ENCODE measurements at places on chromosomes 12 and 14.
A peak's percentile ranks its signal among the peaks of the same experiment; 100 is the strongest.

DNA sequence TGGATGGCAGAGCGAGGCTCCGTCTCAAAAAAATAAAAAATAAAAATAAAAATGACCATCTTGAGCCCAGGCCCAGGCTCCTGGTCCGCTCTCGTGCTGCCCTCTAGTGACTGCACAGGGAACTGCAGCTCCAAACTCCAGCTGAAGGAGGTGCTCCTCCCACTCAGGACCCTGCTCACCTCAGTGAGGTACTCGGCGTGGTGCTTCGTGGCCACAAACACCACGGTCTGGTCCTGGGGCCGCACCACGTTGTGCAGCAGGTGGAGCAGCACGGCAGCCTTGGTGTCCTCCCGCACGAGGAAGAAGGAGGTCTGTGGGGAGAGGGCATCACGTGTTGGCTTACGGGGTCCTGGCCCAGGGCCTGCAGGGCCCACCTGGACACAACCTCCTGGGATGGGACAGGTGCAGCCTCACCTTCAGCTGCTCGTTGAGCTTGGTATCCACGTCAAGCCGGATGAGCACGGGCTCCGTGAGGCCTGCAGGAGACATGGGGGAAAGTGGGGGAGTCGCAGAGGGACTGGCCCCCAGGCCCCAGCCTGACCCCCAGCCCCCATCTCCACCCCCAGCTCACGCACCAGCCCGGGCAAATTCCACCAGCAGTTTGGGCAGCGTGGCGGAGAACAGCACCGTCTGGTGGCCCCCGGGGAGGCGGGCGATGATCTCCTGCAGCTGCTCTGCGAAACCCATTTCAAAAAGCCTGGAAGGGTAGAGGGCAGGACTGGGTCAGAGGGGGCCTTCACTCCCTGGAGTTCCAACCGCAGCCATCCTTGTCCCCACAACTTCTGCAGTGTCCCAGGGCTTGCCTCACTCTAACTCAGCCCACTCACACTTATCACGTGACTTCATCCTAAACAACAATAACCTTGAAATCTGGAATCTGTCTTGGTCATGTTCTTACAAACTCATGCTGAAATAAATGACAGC, 10.6 kb downstream of the DDX54 start:
- DNase-seq, result no peak

- DNase-seq, result no peak
Observed at GRCh38 chr12:116171549-116171948, 105.9 kb downstream of the MED13L start.

DNA sequence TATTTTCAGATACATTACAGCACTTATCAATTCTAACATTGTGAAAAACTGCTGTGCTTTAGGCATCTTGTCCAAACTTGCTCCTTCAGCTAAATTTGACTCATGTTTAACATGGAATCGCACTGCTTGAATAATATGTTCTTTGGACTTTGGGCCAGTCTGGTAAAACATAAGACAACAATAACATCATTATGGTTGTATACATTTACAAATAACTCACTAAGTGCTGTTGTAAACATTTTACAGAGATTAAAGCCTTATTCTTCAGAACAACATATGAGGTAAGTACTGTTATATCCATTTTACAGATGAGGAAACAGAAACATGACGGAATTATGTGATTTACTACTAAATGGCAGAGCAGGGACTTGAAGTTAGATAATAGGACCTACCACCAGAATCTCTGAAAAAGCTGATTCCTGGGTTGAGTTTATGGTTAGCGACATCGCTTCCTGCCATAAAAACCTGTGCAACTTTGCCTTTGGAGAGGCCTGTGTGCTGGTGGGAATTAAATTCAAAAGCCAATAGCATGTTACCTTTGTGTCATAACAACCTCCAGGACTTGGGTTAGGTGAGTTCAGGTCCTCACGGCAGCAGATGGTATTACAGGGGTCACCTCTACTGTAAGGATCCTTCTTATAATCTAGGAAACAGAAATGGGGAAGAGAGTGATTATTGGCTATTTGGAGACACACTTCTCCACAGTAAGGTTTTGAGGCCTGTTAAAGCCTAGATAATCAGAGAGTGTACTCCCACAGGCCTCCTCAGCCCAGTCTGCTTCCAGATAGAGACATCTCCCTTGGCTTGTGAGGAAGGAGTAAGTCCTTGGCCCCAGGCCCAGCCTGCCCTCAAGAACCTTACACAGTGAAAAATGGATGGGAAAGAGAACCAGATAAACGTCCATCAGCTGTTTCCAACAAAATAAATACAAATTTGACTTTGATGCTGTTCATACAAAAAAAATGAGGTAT, 61.8 kb downstream of the PLBD1 start:
- DNase-seq, result no peak

- DNase-seq, result no peak
Observed at GRCh38 chr12:98262902-98263301, 252.5 kb upstream of the TMPO start.

GRCh38 chr14:96416292-96416691, 24.4 kb downstream of the AK7 start:
- DNase-seq, result no peak

GRCh38 chr12:28578361-28578760, 388.1 kb downstream of the CCDC91 start:
- no peak for DNase-seq

DNA sequence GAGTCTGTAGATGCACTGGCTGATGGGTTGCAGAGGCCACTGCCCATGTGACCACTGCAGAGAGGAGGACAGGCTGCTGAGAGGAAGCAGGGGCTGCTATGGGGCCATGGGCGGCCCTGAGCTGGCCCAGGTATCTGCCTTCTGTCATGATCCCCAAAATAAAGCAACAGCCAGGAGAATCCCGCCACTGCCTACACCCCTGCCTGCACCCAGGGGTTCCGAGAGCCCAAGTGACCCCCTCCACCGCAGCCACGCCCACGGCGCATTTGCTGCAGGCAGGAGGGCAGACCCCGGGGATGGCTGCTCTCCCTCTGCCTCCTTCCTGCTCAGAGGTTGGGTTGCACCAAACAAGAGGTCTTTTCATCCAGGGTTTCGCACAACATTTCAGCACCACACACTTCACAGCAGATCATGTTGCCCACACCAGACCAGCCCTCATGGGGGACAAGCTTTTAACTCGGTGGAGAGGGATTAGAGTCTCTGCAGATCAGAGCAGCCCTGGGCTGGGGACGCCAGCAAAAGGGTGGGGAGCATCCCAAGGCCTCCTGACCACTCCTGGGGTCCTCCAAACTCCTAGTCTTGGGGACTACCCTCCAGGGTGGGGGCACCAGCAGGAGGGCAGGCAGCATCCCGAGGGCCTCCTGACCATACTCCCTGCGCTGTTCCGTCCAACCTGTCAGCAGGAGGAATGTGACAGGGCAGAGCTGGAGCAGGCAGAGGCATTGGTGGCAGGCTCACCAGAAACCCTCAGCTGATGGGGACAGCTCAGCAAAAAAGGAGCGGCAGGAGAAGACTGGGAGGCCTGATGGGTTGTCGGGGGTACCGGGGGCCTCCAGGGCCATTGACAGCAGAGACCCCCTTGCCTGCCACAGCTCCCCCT, 14.1 kb downstream of the CCDC85C start:
- no peak for DNase-seq

GRCh38 chr12:80419644-80420043, 24.4 kb upstream of the PTPRQ start:
- no peak for DNase-seq

- no peak for DNase-seq
Observed at GRCh38 chr12:117732761-117733548, 235.8 kb downstream of the KSR2 start.

DNA sequence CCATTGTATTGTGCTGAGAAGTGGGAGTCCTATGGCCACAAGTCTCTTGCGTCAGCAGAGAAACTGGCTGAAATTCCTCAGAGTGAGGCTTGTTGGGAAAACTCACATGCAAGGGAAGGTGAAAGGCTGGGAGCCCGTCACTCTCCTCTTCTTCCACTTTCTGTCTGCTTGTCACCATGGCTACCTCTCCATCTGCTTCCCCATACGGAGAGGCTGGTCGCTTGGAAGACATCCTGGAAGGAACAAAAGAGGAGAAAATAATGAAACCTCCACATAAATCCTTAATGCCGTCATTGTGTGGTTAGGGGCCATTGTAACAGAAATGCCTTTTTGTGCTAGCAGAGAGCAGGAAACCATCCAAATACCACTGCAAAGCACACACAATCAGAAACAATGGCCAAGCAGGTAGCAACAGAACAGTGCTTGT, 53.7 kb downstream of the SOX5 start:
- peak; percentile 61 for DNase-seq

DNA sequence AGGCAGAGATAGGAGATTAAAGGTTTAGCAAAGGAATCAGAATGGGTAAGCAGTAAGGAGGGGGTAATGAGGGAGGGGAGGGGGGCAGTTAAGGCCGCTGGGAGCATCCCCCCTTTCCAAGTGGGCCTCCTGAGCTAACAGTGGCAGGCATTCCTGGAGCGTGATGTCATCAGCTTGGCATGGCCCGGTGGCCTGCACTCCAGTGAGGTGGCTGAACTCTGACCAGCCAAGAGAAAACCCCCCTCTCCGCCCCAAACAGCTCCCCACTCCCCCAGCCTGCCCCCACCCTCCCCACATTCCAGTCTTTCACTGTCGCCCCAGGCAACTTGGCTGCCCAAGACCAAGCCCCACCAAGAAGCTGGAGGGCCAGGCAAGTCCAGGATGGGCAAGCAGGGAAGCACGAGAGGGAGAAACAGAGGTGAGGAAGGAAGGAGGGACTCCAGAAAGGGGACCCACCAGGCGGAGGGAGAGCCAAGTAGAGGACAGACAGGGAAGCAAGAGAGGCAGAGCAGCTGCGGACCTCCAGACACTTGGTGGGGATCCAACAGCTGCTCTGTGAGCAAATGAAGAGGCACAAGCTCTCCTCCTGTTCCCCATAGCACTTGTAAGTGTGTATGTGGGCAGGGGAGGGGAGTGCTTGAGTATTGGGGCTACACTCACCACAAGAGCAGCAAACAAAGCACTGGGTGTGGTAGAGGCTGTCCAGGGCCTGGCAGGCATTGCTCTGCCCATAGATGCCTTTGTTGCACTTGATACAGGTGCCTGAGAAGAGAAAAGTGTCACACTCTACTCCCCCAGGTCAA, 4.5 kb downstream of the AJUBA start:
- DNase-seq, result peak; percentile 28

DNA sequence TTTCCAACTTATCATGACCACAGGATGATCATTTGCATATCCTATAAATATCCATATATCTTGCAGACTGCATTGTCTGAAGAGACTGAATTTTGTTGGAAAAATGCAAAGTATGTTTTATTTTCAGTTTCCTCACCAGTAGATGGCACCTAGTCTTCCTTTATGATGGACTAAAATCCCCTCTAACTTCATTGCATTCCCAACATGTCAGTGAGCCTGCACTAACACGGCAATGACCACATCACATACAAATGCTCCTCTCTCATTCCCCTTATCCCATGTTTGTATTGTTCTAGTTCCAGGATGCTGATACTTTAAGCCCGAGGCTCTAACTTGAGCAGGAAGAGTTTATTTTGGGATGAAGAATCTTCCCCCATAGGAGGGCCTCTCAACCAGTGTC, 24.7 kb upstream of the MYBPC1 start:
- peak; percentile 76 for DNase-seq

DNA sequence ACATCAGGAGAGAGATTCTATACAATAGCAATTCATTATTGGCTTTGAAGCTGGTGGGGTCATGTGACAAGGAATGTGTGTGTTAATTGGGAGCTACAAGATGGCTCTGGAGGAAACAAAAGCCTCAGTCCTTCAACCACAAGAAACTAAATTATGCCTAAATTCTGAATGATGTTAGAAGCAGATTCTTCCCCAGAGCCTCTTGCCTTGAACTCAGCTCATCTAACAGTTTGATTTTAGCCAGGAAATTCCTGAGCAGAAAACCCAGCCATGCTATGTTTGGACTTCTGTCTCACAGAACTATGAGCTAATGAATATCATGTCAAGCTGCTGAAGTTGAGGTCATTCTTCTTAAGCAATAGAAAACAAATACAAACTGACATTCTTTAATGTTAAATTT, 274.7 kb downstream of the SLC6A15 start:
- no peak for DNase-seq

- DNase-seq, result no peak
Observed at GRCh38 chr12:77040231-77040630, 25.1 kb downstream of the E2F7 start.

DNA sequence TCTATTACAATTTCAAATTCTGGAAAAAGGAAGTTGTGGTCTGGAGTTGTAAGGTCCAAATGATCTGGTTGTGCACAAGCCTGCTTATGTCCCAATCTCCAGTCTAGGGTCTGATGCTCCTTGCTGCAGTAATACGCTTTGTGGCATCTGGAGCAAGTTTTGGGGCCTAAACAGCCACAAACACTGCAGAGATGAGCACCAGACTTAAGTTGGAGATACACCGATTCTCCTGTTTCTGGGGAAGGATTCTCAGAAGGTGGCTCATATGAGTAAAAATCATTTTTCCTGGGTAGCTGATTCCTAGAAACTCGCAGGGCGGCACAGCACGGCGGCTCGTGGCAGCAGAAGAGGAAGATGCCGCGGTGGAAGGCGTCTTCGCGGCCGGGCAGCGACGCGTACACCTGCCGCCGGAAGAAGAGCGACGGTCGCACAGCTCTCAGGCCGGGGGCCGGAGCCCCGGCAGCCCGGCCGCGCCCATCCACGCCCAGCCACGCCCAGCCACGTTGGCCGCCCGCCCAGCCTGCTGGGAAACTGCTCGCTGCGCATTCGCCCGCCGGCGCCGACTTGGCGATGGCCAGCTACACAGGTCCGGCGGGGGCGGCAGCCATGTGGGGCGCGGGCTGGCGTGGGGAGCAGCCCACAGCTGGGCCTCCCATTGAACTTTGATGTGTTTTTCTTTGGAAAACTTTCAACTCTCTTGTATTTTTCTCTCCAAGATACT, 129.0 kb downstream of the ASCL4 start:
- DNase-seq, result peak; percentile 45

- no peak for DNase-seq
Observed at GRCh38 chr12:57832966-57833365, 13.6 kb downstream of the CTDSP2 start.

GRCh38 chr12:1995205-1995896, 8.9 kb downstream of the DCP1B start:
- DNase-seq, result no peak

DNA sequence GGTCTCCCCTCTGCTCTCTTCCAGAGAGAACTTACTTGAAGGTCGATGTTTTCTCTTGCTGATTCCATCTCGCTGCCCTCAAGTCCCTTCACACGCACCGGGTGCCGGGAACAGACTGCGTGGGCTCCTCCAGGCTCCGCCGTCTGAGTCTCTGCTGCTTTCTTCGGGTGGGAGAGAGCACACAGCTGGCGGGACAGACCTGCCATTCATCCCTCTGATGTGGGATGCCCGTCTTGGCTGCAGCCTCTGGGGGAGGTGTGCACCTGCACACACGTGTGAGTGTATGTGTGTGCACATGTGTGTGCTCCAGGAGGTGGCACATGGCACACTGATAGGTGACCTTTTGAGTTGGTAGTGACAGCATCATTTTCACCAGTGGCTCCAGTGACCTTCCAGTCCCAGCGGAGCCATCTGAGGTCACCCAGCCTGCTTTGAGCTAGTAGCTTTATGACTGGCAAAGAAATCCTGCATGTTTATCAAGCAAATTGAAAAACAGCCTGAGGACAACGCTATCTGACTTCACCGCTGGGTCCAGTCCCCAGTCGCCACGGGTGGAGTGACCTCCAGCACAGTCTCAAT, at the start of gene NINJ2:
Gene NINJ2, minus strand, starts transcription at position 153 of the 579 bp plus-strand sequence. Its CDS starts 85 bp downstream, at position 68.
- no peak for DNase-seq
